ENCODE measurements at places on chromosomes 3 and 15. TPM values are rescaled to one million over a fixed set of nuclear protein-coding genes. Genes with fewer than 3 reads are reported as not detected.

Gene P2RY1
- 23.7 TPM for total RNA-seq

Gene CCR4
- total RNA-seq: 0.53 TPM

Gene LTK
- 0.48 TPM for total RNA-seq

Gene CFAP20DC
- total RNA-seq: 4.3 TPM

Gene ECE2
- total RNA-seq: not detected

Gene NAALADL2
- 77.5 TPM for total RNA-seq

Gene NGLY1
- 59.6 TPM for total RNA-seq

Gene MYZAP
- total RNA-seq: 19.2 TPM

Gene STARD5
- total RNA-seq: 25.5 TPM

Gene GOLGA8J
- not detected for total RNA-seq

Gene RAMAC
- total RNA-seq: 38.9 TPM

Gene AADAC
- total RNA-seq: 0.69 TPM

Gene HES1
- total RNA-seq: 71.2 TPM

Gene TBC1D21
- total RNA-seq: not detected

Gene STXBP5L
- total RNA-seq: 1.8 TPM

Gene RASGRP1
- total RNA-seq: 0.74 TPM

Gene TRPM1
- not detected for total RNA-seq
